C1 segment of cervical spinal cord (tissue), 14 donors: ENCODE measurements at places on chromosomes 6 and 20.

- no peak for DNase-seq
These were observed 470 bp downstream of the COL20A1 start for GRCh38 chr20:63293456-63293855.

- no peak for DNase-seq
These were observed 589 bp downstream of the RNF5 start for GRCh38 chr6:32178547-32179440.

GRCh38 chr6:42038163-42038562 lies 12.2 kb upstream of the TAF8 start:
- no peak for DNase-seq

DNA sequence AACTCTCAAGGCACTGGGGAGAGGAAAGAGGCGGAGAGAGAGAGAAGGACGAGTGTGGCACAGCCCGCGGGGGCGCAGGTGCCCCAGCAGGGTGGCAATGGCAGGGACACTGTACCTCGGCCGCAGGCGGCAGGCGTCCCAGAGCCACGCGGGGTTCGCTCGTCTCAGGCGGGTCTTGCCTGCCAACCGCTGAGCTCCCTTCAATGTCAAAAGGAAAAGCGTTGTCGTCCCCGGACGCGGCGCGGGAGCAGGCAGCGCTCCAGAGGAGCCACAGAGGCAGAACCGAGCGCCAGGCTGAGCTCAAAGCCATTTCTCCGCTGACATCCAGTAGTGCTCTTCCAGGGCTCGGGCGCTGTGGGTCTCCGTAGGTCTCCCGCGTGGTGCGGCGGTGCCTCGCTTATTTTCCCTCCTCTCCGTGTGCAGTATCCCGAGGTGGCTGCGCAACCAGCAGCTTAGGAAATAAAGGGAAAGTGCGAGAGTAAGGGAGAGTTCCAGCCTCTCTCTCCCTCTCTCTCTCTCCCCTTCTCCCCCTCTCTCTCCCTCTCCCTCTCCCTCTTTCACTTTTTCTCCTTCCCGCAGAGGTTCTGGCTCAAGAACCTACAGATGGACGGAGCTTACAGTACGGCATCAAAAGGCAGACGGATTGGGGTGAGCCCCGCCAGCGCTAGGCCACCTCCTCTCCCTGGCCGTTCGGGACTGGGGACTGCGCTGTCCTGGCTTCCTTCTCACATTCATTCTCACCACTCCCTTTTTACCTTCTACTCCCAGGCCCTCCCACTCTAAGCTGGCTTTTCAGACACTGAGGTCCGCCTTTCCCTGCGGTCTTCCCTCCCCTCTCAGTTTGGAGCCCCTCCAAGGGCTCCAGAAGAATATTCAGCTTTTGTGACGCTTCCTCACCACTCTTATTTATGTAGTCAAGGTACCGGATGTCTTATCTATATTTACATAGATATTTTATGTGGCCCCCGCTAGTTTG lies at the start of gene LAMA4:
LAMA4 (minus strand) TSS at position 727 of the 976 bp plus-strand sequence; CDS start at position 310, 417 bp downstream.
- DNase-seq, result peak; percentile 43

DNA sequence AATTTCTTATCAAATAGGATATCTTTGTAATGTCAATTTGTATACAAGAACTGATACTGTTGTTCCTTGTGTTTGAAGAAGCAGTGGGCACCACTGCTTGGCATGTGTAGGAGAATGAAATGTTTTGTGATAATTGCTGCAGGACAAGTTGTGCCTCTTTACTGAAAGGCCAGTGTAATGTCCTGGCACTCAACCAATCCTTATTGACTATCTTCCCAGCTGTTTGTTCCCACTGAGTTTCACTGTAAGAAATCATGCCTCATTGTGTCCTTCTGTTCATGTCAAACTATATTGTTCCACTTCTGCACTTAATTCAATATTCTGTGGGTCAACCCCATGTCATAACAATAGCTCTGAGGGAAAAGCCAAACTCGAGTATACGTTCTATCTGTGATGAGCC lies 136.1 kb upstream of the FAM83B start:
- no peak for DNase-seq

DNA sequence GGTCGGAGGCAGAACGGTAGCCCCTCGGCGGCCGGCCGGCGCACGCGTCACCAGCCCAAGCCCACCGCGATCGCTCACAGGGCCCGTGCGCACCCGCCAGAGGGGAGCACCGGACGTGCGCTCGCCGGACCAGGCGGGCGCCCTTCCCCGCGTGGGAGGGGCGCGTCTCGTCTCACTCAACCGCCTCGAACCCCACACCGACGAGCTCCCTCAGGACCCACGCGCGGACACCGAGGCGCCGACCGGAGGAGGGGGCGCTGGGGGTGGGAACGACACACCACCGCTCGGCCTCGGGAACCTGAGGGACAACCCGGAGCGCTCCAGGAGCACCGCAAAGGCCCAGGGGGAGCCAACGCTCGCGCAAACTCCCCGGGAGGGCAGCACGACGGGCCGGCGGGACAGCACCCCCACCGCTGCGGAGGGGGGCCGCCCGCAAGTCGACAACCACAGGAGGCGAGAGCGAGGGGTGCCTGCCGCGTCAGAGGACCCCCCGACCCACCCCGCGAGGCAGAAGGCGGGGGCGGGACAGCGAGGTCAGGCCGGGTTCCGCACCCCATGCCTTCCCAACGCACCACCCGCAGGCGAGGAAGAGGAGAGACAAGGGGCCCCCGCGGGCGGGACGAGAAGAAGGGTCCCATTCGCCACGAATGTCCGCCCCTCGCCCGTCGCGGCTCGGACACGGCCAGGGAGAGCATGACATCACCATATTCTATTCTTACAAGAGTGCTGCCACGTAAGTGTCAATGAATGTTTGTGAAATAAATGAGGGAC lies 512.7 kb upstream of the ZNF337 start:
- DNase-seq, result no peak

GRCh38 chr6:168576388-168576787 lies 135.4 kb downstream of the SMOC2 start:
- no peak for DNase-seq

DNA sequence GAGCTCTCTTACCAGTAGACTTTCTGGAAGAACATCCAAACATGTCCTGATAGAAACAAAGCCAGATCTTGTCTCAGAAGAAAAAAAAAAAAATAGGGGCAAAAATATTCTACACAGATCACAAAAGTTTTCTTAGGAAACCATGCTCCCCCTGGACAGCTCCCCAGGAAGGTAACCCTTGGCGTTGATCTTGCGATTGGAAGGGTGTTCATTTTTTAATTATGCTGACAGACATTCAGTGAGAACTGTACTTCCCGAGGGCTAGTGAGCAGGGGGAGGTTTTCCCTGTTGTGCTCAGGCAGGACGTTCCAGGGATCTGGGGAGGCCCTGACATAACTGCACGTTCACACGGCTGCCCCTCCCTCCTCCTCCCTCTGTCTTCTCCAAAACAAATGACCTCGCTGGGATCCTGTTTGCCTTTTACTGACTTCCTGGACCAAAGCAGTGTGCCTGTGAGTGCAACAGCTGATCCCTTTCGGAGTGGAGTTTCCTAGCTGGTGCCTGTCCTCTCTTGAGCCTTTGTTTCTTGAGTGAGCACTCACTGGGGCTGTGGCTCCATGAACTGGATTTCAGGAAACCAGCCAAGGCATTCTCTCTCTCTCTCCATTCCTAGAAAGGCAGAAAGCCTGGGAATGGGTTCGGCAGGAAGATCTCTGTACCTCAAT lies 46.7 kb downstream of the MARCKS start:
- DNase-seq, result no peak

DNA sequence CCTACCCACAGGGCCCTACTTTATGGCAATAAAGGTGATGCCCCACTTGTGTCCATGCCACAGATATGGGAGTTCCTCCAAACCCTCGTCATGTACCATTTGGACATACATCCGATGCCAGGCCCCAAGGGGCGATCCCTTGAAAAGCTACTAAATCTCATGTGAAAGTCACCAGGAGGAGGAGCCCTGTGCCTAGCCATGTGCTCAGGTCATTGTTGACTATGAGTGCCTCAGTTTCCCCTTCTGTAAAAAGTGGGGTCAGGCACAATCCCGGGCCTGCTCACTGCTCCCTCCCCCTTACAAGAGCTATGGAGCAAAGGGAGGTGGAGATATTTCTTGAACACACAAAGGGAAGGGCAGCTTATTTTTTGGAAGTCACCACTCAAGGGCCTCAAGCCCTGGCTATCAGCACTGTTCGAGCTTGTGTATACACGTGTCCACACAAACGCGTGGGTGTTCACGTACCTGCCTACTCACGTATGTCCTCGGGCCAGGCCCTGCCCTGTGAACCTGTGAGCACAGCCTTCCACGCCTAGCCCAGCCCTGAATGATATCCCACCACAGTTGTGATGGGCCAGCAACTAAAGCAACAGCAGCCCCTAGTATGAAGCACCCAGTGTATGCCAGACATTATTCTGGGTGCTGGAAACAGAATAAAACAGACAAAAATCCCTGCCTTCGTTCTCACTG lies 1.9 kb downstream of the ACTL10 start:
- DNase-seq, result no peak

- DNase-seq, result no peak
These were observed 140.7 kb upstream of the MCHR2 start for GRCh38 chr6:100134703-100135102.

DNA sequence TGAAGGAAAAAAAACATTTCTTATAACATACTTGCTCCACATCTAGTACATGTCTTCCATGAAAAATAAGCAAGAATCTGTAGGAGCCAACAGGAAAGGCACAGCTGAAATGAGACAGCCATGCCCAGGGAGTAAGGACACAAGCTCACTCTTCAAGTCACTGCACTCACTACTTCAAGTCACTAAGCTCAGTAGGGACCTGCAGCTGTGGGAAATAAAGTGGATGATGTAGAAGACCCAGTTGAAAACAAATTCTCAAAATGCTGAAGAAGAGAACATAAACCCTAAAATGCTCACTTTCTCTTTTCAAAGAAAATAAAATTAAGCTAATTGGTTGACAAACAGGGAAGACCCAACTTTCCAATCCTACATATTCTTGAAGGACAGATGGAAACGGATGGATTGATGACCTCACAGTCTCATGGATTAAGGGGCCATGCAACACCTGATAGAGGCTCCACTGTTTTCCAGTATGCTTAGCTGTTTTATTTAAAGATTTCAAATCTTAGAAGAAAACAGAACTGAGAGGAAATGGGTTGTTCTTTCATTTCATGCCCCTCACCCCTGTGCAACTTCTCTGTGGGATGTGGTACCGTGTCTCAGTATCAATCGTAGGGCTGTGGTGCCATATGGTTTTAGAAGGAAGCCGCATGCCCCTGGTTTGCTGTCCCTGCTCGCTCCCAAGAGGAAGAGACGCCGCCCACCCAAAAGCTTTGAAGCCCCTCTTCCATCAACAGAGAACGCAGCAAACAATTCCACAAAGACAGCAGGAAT lies 133.3 kb downstream of the WDR27 start:
- DNase-seq, result no peak

DNA sequence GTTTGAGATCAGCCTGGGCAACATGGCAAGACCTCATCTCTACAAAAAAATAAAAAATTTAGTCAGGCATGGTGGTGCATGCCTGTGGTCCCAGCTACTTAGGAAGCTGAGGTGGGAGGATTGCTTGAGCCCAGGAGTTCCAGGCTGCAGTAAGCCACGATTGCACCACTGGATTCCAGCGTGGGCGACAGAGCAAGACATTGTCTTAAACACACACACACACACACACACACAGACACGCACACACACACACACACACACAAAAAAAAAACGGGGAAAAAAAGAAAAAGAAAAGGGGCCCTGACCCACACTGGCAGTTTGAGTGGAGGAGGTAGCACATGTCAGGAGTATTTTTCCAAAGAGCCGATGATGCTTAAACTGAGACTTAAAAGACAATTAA lies 122.2 kb downstream of the AFG1L start:
- DNase-seq, result no peak

- no peak for DNase-seq
These were observed 76.6 kb downstream of the NCR2 start for GRCh38 chr6:41411961-41412360.

GRCh38 chr20:13312300-13312699 lies 91.2 kb downstream of the ISM1 start:
- no peak for DNase-seq

GRCh38 chr6:25217829-25218228 lies 61.3 kb upstream of the CARMIL1 start:
- no peak for DNase-seq

GRCh38 chr6:62479697-62480220 lies 193.7 kb upstream of the KHDRBS2 start:
- no peak for DNase-seq

DNA sequence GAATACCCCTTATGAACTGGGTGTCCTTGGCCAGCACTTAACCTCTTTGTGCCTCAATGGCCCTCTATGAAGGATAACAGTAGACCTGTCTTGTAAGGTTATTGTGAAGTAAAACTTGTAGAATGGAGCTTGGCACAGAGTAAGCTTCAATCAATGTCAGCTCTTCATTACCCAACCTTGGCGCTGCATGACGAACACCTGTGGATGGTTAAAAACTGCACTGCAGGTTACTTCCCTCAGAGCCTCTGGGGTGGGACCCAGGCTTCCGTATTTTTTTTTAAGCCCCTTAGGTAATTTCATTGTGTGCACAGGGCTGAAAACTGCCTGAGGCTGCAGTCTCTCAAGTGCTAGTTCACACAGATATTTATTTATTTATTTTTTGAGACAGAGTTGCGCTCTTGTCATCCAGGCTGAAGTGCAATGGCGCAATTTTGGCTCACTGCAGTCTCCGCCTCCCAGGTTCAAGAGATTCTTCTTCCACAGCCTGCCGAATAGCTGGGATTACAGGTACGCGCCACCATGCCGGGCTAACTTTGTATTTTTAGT lies 42.8 kb upstream of the SLC23A2 start:
- DNase-seq, result no peak

- no peak for DNase-seq
These were observed 52.1 kb upstream of the BEND6 start for GRCh38 chr6:56902641-56903464.

DNA sequence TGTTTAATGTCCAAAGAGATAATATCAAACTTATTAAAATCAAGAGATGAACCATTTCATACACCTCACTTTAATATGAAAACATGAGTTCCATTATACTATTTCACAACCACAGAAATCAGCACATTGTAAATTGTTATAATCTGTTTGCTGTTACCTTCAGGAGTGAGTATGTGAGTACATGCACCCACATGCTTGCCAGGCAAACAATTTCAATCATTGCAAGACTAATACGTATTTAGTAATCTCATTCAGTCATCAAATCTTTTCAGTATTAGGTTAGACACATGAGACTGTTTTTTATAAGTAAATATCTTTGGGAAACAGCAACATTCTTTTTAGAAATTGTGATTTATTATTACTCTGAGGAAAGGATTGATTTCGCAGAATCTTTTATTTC lies 9.3 kb upstream of the EPM2A start:
- DNase-seq, result no peak

GRCh38 chr20:25044660-25045342 lies 13.1 kb downstream of the ACSS1 start:
- DNase-seq, result peak; percentile 67

GRCh38 chr20:44656448-44656847 lies 4.9 kb upstream of the ADA start:
- no peak for DNase-seq

GRCh38 chr20:23021541-23021940 lies 13.6 kb upstream of the SSTR4 start:
- DNase-seq, result no peak
